GM13976 (cell line): ENCODE measurements at places on chromosomes 2 and 18.

DNA sequence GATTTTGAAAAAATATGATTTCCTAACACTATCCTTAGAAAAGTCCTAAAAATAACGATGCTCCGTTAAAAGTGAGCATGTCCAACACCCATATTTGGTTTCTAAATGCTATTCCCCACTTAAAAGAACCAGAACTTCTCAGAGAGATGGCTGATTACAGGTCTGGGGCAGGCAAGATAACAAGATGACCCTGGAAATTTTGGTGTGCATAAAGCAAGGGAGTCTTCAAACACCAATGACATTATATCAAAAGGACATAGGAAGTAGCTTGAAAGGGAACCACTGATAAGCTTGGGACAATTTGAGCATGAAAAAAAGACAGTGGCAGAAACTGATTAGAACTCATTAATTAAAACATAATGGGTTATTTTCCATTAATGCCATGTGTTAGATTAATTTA lies 17.9 kb downstream of the STK17B start:
- DNase-seq, result no peak

DNA sequence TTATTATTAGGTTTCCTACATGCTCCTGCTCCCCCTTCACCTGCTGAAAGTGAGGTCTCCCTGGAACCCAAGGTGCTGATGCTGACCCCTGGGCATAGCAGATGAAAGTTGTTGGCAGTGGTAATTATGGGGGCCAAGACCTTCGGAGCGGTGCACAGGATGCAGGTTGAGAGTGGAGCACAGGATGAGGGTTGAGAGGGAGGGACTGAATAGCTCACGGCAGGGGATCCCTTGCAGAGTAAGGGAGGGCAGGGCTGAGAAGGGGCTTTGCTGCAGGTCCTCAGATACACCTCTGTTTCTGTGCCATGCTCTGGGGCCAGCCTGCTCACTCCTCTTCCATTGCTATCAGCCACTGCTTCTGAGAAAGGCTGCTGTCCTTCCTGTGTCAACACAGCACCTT lies 163.3 kb downstream of the FHOD3 start:
- DNase-seq, result no peak

DNA sequence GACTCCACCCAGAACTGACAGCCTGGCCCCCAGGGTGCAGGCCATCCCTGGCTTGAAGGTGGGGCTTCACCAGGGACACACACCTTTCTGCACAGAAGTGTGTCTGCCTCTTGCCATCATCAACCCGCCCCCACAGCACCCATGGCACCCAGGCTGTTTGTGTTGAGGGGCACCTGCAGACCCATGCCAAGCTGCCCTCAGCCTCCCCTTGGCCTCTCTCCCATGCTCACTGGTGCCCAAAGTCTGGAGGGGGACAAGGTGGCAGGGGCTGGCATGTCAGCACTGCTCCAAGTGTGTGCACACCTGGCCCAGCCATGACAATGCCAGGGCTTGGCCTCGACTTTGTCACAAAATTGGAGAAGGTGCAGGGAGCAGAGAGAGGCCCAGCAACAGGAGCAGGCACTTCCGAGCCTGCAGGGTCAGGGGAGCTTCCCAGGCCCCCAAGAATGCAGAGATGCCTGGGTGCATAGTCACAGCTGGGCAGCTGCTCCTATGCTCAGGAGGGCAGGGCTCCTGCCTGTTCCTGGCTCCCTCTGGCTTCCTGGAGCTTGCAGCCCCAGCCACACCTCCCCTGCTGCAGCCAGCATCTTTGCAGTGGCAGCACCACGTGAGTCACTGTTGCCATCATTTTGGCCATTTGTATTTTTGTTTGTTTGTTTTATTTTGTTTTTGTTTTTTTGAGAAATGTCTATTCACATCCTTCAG lies 280.6 kb upstream of the UBE2E3 start:
- no peak for DNase-seq

DNA sequence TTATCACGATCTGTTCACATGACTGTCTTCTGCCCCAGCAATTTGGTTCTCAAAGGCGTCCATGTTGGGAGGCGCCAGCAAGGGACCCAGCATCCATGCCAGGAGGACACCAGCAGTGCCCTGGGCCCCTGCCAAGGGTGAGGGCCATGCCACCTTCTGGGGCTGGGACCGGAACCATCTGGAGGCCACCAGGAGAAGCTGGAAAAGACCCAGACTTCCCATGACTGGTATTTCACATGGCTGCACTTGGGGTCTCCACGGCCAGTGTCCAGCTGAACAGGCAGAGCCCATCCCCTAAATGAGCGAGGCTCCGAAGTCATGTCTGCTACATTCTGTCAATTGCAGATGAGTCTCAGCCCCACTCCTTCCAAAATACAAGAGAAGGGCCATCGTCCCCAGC lies 306.8 kb upstream of the HS6ST1 start:
- no peak for DNase-seq

DNA sequence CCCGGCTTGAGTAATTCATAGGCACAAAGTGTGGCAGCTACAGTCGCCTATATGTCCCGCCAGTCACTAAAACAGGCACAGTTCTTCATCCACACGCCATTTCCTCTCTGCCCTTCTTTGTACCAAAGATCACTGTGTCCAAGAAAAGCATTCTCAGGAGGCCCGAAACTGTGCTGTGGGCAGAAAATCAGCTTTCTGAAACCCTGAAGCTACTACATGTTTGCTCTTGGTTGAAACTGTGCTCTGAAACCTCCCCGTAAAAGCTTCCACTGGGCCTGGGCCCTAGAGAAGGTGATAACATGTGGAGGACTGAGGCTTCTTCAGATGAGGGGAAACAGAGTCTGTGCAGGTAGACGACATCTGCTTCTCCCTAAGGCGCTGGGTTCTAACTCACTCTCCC lies 75.6 kb upstream of the ID2 start:
- DNase-seq, result no peak

DNA sequence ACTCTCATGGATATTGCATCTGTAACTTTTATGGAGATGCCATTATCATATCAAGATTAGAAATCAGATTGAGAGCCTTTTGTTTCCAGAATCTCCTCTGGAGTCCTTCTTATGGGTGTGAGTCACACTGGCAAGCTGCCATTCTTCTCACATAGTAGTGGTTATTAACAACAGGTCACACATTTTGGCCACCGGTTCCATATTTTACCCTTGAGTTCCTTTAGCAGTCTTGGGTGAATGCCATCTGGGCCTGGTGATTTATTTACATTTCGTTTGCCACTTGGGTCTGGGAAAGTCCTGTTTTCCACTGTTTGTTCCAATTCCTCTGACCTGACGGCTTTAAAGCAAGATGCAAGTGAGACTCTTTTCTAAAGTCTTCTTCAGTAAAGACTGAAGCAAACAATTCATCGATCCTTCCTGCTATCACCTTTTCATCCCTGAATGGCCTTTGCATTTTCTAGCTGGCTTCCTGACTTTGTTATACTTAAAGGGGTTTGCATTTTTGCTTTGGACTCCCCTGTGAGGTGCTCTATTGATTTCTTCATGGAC lies 80.5 kb upstream of the CAVIN2 start:
- DNase-seq, result no peak

DNA sequence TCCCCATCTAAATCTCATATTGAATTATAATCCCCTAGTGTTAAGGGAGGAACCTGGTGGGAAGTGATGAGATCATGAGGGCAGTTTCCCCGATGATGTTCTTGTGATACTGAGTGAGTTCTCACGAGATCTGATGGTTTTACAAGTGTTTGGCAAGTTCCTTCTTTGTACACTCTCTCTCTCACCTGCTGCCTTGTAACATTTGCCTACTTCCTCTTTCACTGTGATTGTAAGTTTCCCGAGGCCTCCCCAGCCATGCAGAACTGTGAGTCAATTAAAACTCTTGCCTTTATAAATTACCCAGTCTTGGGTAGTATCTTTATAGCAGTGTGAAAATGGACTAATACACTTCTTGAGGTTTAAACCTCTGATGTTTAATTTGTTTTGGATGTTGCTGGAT lies 177.5 kb downstream of the CD8B2 start:
- DNase-seq, result no peak

DNA sequence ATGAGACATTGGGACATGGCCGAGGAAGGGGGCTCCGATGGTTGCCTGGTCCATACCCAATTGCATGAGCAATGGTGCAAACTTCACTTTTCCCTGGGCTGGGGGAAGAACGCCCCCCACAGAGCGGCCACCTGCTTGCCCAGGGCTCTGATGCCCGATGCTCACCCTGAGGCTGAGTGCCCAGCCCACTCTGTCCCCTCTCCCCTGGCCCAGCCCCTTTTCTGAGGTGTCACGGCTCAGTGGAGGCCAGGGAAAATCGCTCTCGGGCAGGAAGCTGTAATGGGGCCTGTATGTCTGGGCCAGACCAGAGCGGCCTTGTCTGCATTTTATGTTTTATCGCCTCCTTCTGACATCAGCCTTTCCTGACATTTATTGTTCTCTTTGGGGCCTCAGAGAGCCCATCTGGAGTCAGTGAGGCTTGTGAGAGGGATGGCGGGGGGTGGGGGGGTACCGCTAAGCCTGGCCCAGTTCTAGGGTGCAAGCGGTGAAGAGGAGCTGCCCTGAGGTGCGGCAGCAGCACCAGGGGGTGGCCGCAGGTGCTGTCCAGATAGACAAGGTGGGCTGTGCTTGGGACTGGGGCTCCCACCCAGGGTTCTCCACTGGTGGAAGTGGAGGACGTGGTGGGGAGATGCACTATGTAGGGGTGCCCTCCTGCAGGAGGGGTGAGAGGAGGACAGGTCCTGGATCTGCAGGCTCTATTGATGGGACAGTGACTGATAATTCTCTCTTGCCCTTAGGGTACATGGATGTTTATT lies 46.2 kb downstream of the INHBB start:
- no peak for DNase-seq

GRCh38 chr2:225290757-225291400 lies 108.6 kb upstream of the NYAP2 start:
- DNase-seq, result no peak

DNA sequence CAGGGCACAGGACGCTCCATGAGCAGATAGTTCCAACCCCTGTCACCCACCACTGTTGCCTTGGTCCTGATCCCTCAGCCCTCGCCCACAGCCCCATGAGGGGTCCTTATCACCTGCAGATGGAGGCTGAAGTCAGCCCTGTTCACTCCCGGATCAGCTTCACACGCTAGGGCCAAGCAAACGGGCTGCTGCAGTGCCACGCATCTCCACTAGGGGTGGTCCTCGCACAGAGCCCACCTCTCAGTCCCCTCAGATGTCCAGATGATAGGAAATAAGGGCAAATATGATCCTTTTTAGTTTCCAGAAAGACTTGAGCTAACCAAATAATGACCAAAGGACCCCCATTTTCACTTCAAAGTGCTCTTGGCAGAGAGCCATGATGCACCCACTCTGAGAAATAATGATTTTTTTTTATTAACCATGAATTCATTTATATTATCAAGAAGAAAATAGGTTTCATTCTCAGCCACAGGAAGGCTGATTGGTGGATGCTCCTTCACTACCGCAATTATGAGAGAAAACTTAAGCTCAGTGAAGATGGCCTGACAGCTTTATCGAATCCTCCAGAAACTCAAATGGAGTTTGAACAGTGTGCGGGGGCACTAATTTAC lies 71.9 kb upstream of the KLHL29 start:
- peak; percentile 68 for DNase-seq

- no peak for DNase-seq
Observed at GRCh38 chr18:388200-388599, 112.3 kb downstream of the COLEC12 start.

DNA sequence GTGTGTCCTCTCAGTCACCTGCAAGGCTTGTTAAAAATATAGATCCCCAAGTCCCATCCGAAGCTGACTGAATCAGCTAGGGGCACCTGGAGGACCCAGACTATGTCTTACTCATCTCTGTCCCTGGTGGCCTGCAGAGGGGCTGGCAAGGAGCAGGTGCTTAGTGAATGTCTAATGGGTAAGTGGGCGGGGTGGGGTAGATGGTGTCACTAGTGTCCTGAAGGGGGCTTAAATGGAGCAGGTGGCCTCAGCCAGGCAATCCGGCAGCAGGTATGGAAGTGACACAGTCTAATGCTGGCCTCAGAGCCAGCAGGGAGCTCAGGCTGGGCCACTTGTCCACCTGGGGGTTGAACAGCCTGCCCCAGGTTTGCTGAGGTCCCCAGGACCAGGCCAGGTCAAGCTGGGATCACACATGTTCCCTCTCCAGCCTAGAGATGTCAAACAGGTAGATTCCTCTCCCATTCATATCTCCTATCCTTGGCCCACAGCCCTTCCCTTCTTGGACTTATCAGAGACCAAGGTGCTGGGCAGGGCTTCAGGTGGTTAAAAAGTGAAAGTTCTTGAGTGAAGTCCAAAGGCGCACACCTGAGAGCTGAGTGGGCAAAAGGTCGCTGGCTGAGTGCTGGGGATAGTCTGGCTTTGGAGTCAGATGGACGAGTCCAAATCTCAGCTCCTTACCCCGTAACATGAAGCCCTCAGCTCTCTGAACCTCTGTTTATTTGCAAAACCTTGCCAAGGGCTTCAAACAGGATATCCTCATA lies 1.7 kb downstream of the STEAP3 start:
- DNase-seq, result no peak

DNA sequence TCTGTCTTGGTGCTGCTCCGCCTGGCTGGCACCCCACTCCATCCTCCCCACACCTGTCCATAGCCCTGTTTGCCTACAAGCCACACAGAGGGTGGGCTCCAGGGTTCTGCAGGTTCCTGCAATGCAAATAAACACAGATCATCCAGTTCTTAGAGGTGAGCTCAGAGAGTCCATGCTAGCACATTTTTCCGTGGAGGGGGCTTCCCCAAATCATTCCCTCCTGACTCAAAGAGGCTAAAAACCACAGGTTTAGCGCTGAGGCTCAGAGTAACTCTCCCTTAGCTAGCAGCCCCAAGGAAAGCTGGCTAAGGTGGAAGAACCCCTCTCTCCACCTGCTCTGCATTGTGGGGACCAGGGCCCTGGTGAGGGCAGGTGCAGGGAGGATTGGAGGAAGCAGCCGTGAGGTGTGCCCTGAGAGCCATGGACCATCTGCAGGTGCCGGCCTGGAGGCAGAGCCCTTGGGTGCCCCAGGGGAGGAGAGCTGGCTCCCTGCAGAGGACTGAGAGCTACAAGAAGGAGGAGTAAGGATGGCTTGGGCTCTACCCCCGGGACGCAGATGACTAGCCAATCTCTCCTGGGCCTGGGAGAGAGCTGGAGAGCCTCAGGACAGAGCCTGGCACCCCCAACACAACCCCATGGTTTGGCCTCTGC lies 23.8 kb upstream of the TEX44 start:
- peak; percentile 44 for DNase-seq

DNA sequence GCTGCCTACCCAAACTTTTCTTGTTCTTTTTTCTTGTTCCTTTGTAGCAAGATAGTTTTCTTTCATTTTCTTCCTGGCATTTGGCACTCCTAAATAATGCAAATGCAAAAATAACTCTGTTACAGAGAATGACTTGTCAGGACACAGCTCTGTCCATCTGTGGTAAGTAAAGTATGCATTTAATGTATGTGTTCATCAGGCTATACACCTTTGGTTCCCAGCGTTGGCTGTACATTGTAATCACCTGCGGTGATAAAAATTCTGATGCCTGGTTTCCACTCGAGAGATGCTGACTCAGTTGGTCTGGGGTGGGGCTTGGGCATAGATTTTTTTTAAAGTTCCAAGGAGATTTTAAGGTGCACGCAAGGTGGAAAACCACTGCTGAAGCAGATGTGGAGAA lies at the start of gene SERPINB13:
SERPINB13 (plus strand) TSS at position 378 of the 400 bp plus-strand sequence. CDS start 1,325 bp downstream, outside the sequence.
- DNase-seq, result no peak

GRCh38 chr2:27833931-27834330 lies 56.3 kb downstream of the RBKS start:
- no peak for DNase-seq
